Activated CD4-positive, CD25-positive, alpha-beta regulatory T cell treated with anti-CD3 and anti-CD28 coated beads, Interleukin-2, amount 50 U/mL, for 16 hours (primary cell): ENCODE measurements at places on chromosomes 2 and 18.

- no peak for DNase-seq
These were observed 18.9 kb downstream of the CAB39 start for GRCh38 chr2:230731512-230731911.

GRCh38 chr2:71544919-71545571 lies 91.7 kb downstream of the DYSF start:
- DNase-seq: no peak

GRCh38 chr2:51662187-51662586 lies 630.3 kb upstream of the NRXN1 start:
- DNase-seq: no peak

GRCh38 chr2:240520974-240521350 lies 36.8 kb downstream of the ANKMY1 start:
- no peak for DNase-seq

- DNase-seq: no peak
These were observed at the start of gene PROKR1 for GRCh38 chr2:68643011-68643873. Gene PROKR1 (plus strand): TSS chr2:68643579. CDS start chr2:68645822, 2,243 bp downstream.
